ENCODE measurements at places on chromosomes 6 and 20.

DNA sequence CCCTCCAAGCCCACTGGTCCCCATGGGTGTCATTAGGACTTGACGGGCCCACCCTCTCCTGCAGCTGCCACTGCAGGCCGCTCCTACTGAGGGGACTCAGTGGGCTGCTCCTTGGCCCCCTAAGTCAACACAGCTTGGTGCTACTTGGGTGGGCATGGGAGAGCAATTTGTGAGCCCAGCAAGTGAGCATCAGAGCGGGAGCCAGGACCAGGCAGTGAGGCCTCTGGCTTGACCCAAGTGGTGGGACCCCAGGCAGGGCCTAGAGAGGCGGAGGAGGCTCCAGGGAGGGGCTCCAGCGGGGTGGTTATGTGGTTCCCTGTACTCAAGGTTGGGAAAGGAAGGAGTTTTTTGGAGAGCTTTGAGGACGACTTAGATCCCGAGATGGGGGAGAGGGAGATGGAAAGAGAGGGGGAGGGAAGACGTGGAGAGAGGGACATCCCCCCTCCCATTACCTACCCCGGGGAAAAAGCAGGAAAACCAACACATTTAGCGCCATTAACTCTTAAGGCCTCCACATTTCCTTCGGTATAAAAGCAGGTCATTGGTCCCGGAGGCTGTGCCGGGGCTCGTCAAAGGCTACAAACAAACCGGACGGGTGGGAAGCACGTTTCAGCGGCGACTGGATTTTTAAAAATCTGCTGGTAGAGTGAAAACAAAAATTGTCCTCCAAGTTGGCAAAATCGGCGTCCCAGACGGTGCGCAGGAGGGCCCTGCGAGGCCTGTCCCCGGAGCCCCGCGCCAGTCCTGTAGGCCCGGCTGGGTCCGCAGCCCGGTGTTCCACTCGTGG lies 8.8 kb downstream of the FOXC1 start:
- DNase-seq = no peak

DNA sequence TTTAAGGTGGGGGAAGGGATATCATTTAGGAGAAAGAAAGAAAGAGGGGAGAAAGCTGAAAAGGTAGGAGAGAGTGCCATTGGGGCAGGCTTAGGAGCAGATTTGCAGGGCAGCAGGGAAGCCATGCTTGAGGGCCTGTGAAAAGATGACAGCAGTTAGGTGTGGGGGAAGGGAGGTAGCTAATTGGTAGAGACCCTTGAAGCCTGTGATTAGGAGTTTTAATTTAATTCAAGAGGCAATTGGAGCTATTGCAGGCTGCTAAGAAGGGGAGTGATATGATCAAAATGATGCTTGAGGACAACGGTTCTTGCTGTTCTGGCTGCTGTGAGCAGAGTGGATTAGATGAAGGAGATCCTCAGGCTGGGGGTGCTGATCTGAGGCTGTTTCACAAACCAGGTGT lies 24.5 kb upstream of the SEC63 start:
- DNase-seq = no peak

GRCh38 chr6:70162972-70163371 lies 139.9 kb downstream of the COL9A1 start:
- DNase-seq = no peak

DNA sequence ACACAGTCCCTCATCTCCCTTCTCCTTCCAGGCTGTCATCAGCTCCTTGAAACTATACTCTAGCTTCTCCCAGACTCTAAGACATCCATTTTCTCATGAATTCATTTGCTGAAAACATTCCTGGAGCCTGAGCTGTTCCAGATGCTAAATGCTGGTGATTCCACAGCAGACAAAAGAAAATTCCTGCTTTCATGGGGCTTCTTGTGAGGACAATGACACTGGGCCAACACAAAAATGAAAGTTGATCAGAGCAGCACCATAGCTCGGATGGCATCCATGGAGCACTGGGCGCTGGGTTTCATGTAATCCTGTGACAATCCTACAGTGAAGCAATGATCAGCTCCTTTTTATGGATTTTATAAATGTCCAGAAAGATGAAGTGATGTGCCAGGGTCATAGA lies 47.4 kb upstream of the STX16 start:
- DNase-seq = no peak

DNA sequence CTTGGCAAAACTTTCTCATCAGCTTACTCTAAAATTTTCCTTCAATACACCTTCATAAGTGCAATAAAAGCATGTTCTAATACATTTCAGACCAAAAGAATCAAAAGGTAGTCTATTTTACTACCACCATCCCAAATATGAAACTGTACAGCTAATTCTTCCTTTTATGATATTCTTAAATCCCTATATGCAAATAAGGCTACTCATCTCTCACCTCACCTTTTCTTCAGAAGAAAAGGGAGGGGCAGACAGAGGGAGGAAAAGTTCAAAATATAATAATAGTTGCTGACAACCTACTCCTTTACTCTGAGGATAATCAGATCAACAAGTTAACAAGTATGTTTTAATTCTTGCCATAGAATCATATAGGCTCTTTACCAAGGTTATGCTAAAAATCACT lies 7.4 kb downstream of the C6orf120 start:
- DNase-seq = no peak

DNA sequence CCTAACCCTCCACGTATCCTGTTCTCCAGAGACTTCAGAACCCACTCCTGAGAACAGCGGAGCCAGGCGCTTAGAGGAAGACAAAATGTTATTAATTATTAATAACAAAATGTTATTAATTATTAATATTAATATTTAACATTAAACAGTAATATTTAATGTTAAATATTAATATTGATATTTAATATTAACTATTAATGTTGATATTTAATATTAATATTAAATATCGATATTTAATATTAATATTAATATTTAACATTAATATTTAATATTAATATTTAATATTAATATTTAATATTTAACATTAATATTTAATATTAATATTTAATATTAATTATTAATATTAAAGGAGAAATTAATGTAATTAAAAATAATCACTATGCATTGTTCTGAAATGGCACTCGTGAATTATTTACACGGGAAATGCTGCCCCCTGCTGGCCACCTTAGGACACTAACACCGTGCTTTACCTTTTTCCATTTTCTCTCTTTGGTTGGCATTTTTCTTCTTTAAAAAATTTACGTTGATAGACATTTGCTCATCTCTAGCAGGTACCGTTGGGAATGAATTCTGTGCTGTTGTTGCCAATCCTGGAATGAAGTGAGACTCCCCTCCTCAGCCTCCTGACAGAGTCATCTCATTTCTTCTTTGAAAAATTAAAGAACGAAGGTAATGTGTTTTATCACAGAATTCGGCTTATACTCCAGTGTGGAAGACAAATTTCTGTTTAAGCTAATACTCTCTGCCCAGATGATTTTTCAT lies 7.5 kb upstream of the GGTLC1 start:
- DNase-seq = peak; percentile 73
